Left renal pelvis (tissue), 4 donors: ENCODE measurements at places on chromosomes 11 and 22.

DNA sequence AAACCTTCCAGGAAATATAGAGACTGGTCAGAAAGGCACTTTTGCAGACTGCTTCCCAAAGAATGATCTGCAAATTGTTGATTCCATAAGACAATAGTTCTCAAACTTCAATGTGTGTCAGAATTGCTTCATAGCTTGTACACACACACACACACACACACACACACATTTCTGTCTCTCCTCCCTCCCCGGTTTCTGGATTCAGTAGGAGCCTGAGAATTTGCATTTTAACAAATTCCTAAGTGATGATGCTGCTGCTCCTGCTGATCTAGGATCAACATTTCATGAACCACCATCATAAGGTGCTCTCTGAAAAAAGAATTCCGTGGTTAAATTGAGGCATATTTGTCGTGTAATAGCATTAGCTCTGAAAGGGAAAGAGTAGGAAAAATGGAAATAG, 35.3 kb upstream of the FZD4 start:
- no peak for DNase-seq

GRCh38 chr22:22554587-22555284, 4.3 kb downstream of the PRAME start:
- no peak for DNase-seq

DNA sequence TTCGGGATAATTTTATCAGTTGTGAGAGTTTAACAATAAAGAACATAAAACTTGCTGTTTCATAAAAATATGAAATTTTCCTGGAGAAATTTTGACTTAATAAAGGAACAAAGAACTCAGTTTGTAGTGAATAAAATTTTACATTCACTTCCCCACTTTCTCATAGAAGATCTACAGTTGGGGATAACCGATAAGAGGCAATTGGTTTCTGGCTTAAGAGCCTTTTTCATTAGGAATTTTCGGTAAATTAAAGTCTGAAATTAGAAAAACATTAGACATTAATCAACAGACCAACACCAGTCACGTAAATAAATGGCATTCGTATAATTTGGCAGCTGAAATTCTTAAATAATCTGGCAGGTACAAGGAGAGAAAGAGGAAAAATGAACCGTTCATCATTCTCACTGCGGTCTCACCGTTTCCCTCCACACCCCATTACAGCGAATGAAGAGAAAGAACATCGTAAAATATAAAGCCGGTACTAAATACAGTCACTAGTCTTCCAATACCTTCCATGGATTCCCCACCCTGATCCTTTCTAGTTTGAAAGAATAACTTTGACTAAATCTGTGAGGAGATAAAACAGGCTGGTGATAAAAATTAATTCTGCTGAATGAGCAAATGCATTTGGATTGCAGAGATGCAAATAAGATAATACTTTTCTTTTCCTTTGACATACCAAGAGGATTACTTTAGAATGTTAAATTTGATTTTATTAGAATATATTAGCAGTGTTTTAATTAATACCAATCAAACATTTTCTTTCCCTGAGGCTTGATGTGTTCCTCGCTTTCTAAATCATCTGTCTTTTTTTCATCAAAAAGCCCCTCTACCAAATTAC, 19.5 kb downstream of the BLID start:
- no peak for DNase-seq

DNA sequence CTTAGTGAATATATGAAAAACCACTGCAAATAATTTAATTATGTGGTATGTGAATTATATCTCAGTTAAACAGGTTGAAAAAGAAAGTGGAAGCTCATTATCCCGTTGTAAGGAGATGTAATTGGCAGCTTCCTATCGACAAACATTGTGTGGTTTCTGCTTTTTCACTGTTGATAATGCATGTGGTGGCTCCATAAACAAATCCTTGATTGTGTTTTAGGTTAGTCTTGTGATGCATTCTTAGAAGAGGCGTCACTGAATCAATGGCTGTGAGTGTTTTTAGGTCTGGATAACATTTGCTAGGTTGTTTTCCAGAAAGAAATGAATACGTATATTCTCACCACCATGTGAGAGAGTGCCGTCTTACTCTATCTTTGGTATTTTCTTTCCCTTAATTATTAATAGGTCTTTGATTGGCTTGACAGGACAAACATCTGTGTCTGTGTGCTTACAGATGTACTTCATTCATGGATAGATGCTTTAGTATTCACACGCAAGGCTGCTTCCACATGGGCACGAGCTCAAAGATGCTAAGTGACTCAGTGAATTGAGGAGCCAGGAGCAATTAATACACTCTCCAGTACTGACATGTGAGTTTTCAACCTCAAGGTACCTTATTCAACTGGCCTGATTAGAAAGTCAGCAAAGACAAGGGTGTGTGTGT, 166.7 kb downstream of the TBC1D22A start:
- no peak for DNase-seq

DNA sequence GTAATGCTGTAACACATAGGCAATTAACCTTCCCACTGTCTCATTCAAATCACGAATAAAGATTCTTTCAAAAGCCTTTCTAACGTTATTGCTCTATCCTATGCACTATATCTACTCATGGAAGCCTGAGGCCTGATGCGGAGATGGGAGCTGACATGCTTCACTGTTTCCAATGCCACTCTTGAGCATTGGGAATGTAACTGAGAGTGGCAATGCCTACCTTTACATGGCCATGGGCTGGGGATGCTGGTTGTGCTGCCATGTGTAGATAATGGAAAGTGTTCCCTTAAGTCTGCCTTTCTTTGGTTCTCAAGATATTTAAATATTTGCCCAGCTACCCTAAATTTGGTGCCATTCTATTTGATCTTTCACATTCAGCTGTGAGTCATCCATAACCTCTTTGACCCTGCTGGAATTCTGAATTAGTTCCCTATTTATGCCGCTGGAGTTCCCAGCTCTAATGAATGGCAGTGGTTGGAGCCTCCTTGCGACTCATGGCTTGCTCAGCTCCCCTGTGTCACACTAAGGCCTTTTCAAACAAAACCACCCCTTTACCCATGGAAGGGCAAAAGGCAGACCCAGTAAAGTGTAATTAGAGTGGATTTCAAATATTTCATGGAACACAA, 21.4 kb upstream of the DKK3 start:
- DNase-seq: no peak

- DNase-seq: no peak
These were observed 3.1 kb downstream of the EED start for GRCh38 chr11:86247608-86248007.

DNA sequence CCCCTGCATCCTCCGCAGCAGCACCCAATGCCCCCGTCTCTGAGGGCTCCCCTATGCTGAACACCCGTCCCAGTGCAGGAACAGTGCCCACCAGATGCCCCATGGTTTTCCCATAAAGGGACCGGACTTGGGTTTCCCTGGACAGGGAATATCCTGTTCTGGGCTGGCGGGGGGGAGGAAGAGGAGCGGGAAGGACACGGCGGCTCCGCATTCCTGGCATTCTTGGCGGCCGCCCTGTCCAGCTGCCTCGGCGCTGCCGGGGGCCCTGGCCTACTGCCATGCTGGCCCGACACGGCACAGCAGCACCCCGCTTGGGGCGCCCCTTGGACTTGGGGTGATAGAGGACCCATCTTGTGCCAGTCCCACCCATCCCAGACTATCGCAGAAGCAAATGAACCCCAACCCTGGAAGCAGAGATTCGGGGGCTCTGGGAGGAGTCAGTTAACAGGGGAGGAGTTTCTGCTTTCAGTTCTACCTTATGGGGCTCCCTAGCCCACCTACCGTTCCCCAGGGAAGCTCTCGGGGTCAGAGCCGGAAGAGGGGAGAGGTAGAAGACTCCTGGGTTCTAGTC, 23.7 kb upstream of the CBX7 start:
- DNase-seq: no peak

DNA sequence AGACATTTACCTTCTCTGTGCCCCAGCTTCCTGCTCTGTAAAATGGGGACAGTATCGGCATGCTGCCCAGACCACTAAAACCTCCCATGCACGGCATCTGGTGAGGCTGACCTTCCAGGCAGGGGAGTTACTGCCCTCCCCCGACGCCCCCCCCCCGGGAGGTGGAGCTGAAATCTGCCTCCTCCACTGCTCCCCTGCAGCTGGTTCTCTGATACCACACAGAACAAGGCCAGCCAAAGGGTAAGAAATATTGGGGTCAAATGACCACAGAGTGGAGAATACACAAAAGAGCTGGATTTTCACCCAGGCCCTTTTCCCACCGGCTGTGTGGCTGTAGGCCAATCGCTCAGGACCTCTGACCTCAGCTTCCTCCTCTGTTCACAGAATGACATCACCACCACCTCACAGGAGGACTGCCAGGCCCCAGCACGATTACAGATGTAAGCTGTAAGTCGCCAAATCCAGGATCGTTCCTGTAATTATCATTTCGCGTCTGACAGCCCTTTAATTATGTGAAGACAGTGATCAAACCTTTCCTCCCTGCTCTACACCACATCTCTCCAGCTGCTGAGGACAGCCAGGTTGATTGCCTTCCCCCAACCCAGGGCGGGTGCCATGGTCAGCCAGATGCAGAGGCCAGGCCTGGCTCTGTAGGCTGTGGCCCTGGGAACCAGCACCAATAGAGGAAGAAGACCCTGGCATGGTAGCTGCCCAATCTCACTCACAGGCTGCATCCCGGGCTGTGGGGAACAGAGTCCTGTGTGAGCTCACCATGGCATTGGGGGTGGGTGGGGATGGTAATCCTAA, 35.7 kb upstream of the KLHL35 start:
- no peak for DNase-seq

DNA sequence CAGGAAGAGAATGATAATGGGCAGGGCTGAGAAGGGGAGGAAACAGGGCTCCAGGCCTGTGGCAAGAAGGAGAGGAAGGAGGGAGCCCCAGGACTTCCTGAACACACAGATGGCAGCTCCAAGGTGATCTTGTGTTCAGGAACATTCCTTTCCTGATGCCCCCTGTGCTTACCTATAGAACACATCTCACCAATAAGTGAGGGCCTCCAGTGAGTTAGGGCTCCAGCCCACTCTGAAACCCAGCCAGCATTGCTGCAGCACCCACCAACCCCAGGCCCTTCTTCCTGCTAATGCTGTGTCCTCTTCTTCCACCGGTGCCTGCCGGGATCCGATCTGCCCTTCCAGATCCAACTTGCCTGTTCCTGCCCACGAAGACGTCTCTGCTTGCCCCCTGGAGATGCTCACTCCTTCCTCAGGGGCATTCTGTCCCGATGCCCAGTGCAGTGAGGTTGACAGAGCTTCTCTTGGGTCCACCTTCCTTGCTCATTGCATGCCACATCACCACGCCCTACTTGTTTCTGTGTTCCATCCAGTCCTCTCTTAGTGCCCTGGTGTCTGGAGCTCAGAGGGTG, 17.4 kb downstream of the ANKK1 start:
- DNase-seq: no peak

- DNase-seq: no peak
These were observed 33.5 kb downstream of the ETS1 start for GRCh38 chr11:128553662-128554362.

- DNase-seq: no peak
These were observed 16.3 kb upstream of the TMEM191C start for GRCh38 chr22:21450858-21451353.

DNA sequence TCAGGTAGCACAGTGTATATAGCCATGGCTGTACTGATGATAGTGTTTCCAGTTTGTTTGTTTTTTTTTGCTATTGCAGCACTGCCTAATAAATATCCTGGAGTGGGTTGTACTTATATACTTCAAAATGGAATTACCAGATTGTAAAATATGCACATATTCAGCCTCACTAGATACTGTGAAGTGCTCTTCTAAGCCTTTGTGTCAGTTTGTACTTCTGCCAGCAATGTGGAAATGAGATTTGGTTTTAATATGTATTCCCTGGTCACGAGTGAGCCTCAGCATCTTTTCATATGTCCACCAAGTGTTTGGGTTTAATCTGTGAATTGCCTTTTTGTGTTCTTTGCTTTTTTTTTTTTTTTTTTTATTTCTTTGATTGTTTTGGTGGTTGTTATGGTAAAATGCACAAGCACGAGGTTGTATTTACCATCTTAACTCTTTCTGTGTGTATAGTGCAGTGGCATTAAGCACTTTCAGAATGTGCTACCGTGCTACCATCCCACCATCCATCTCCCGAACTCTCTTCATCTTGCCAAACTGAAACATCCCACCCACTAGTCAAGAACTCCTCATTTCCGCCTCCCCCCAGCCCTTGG, 34.9 kb downstream of the ST3GAL4 start:
- no peak for DNase-seq

DNA sequence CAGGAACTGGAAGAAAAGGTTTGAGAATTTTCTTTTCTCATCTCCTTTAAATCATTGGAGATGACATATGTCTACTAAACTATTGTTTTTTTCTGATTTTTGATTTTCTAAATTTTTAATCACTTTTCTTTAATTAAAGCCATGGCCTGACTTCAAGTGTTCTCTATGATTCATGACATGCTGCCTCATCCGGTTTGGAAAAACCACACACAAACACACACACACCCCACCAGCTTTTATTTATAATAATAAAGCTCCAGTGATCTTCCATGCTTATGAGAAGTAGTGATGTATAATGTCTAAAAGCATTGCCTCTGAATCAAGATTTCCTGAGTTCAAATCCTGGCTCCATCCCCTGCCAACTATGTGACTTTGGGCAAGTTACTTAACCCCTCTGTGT, 179.2 kb downstream of the SPON1 start:
- DNase-seq: no peak

GRCh38 chr22:36185828-36186624, 15.6 kb downstream of the APOL4 start:
- DNase-seq: no peak

DNA sequence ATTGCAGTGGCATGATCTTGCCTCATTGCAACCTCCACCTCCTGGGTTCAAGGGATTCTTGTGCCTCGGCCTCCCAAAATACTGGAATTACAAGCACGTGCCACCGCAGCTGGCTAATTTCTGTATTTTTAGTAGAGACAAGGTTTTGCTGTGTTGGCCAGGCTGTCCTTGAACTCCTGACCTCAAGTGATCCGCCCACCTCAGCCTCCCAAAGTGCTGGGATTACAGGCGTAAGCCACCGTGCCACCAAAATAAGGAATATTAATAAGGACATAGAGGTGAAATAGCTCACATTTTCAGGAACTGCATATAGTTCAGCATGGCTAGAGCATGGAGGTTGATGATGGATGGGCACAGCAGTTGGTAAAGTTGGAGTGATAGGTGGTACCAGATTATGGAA, 21.4 kb downstream of the ARHGEF12 start:
- no peak for DNase-seq

- no peak for DNase-seq
These were observed 74.8 kb downstream of the SIK2 start for GRCh38 chr11:111676878-111677585.

GRCh38 chr11:27209562-27210005, 153.4 kb downstream of the CCDC34 start:
- DNase-seq: no peak

DNA sequence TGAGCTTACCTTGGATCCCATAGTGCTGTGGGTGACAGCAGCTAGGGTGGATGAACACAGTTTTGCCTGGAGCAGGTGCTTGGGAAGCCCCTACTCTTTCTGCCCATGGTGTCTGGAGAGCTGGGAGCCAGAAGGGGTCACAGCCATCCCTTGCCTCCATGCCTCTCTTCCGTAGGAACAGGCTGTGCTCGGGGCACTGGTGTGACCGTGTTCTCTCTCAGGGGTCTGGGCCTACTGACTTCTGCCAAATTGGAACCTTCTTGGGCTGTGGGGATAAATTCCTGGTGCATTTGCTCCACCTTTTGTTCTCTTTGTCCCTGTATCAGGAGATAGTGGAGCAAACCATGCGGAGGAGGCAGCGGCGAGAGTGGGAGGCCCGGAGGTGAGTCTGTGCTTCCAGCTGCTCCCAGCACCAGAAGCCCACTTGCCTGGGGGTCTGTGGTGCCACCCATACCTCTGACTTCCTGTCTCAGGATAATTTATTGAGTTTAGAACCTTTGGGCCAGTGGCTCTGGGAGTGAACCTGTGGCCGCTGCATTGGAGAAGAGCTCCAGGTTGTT, 14.4 kb downstream of the CDC45 start:
- DNase-seq: no peak
